Right cardiac atrium (tissue), 5 donors: ENCODE measurements at places on chromosomes 11 and 22. TPM values are rescaled to one million over a fixed set of nuclear protein-coding genes. Genes with fewer than 3 reads are reported as not detected.

The SMTNL1 gene
- not detected for total RNA-seq

The MYRF gene
- 1.5 TPM for total RNA-seq

The DGCR6 gene
- total RNA-seq: 2.8 TPM

The HIPK3 gene
- total RNA-seq: 272 TPM

GRCh38 chr22:40334060-40334459, 12.2 kb upstream of the ADSL start:
- no peak for DNase-seq

DNA sequence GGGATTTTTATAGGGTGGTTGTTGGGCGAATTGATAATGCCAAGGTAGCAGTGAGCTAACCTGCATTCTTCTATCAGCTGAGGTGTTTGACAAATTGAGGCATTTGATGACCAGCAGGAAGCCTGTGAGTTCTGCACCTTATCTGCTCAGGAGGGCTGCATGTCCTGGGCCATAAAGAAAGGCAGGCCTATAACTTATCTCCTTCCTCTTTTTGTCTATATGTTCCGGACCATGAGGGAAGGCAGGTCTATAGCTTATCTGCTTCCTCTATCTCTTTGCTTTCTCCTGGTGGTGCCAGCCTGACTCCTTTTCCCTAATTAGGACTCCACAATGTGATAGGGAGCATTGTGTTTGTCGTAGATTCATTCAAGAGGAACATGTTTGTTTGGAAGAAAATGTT, 8.6 kb upstream of the JAM3 start:
- no peak for DNase-seq

DNA sequence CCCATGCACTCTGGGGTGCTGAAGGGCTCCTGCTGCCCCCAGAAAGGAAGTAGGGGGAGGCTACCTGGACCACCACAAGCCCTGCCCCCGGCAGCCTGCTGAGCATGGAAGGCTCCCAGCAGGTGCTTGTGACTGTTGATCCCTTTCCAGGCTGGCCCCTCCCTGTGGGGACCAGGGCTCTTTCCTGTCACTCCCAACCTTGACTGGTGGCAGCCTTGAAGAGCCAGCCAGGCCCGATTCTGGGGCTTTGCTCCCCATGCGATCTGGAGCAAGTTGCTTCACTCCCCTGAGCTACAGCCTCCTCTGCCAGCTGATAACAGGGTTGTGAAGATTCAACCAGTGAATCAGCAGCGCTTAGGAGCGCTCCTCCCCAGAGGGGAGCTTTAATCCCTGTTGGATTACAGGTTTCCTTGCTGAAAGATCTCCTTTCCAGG, 4.6 kb upstream of the CST6 start:
- no peak for DNase-seq

- peak; percentile 66 for DNase-seq
Measured at GRCh38 chr11:75275581-75275980, 35.0 kb downstream of the TPBGL start.

DNA sequence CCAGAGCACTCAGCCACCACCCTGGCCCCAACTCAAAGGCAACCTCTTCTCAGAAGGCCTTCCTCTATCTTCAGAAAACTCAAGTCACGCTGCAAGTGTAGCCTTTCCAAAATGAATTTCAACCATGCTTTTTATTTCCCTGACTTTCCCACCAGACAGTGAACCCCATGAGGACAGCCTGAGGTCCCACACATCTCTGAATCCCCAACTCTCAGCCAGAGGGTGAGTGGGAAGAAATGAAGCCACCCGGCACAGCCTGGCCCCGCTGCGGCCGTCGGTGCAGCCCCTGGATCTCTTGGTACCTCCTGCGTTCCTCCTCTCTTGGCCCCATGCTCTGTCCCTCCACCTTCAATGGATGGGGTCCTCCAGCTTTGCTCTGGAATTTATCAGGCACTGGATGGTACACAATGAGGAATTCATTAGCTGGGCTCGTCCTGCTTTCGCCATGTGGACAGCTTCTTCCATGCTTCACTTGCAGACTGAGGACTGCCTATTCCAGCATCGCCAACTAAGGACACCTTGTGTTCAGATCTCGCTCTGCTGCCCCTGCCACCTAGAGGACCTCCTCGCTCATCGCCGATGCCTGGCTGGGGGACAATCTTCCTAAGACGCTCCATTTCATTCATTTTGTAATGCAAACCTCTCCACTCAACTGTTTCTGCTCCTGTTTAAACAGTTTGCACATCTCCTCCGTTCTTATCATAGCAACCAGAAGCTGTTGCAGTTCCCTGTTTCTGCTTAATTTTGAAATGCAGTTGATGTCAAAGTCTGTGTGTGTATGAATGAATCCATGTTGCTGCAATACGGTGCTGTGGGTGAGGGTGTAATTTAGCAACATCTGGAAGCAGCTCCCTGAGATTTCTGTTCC, 672.1 kb downstream of the TBC1D22A start:
- DNase-seq: no peak

GRCh38 chr22:42217752-42218280, 52.6 kb downstream of the TCF20 start:
- DNase-seq: no peak

DNA sequence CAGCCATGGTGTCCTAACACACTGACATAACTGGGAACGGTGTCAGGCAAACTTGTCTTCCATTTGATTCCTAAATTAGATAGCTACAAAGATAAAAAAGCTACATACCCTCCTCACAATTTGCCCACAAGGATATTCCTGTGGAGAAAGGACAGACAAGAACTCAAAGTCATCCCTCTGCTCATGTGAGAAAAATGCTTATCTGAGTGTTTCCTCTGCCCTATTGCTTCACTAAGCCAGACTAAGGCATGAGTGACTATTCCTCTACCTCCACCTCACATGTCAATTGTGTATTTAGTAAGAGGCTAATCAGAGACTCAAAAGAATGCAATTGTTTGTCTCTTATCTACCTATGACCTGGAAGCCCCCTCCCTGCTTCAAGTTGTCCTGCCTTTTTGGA, 247.7 kb downstream of the DDX10 start:
- no peak for DNase-seq

DNA sequence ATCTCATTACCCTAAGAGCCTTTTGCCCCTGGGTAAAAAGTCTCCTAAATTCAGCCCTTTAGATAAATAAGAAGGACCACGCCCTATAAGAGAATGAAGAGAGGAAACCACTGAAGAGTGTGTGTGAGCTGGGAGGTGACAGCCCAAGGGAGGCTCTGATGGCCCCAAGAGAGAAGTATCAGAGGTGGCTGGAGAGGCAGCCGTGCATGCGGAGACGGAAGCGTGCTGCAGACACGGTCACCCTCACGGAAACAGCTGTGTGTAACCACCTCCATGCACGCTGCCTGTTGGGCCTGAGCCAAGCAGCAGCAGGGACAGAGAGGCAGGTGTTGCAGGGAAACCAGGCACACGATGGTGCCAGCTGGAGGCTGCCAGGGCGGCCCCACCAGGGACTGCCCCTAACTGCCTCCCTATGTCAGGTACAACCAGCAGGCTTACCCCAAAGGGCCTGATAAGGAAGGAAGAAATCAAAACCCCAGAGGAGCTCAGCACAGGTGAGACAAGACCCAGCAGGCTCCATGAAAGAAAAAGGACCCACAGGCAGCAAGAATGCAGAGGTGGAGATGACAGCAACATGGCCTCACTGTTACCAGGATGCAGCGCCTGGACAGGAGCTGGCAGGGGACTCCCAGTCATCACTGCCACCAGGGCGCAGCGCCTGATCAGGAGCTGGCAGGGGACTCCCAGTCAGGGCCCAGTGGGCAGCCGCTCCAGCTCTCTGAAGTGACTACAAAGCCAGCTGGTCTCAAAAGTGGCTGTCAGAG, 7.8 kb downstream of the LARGE2 start:
- DNase-seq: peak; percentile 76

- DNase-seq: peak; percentile 93
Measured at GRCh38 chr11:119339589-119340334, 921 bp downstream of the C1QTNF5 start.

DNA sequence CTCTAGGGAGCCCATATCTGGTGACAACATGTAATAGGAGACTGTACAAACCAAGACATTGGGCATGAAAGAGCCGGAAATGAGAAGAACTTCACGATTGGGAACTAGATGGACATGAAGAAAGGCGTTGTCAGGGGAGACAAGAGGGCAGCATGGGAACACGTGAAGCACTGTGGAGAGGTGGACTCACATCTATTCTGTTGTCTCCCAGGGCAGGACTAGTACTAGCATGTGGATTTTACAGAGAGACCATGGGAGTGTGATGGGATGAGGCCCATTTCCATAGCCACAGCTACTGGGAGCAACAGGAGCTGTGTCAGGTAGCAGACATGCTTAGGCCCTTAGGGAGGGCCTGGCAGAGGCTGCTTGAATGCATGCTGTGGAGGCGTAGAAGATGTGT, 333.9 kb downstream of the OPCML start:
- no peak for DNase-seq

GRCh38 chr11:35281169-35281688, 138.1 kb downstream of the SLC1A2 start:
- peak; percentile 28 for DNase-seq

DNA sequence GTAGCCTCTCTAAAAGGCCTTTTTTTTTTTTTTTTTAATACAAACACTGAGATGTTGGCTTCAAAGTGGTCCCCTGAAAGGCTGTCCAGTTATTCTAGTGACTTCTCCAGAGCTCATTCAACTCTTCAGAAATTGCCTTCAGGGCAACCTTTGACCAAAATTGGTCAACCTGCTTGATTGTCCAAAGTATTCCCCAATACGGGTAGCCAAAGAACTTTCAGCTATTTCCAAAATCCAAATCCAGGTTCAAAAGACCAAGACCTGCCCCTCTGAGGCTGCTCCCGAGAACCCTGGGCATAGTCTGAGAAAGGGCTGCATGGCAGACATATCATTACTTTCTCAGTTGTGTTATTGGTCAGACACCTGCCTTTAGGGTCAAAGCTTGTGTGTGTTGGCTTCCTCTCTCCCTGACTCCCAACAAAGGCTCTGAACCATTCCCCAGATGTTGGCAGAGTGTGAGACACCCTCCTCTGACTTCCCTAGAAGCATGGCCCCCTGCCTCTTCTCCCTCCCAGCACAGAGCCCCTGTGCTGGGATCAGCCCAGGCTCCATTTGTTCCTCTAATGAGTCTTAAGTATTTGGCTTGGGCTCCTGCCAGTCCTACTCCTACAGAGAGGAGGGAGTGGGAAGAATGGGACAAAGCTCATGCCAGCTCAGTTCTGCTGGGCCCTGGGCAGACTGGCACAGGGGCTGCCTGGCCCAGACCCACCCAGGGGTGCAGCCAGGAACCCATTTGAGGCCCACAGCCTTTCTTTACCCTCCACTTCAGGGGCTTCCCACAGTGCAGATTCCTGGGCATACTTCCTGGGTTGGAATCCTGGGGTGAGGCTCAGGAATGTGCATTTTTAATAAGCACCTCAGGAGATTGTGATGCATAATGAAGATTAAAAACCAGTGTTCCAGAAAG, 30.3 kb downstream of the TNKS1BP1 start:
- DNase-seq: no peak

- peak; percentile 78 for DNase-seq
Measured at GRCh38 chr11:111788051-111788450, 21.9 kb upstream of the PPP2R1B start.

DNA sequence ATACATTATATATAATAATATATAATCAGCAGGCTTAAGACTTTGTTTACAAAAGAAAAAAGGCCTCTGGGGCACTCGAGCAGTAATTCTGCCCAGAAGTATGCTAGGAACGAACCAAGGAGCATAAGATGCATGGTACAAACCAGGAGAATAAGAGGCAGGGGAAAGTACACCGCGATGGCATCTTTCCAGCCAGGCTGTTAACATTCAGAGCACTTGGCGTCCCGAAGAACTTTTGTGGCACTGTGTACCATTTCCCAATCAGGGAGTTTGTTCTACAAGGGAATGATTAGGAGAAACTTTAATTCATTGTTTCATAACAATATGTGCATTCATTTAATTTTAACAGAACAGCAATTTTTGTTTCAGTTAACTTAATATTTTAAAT, 125.1 kb downstream of the WT1 start:
- no peak for DNase-seq

DNA sequence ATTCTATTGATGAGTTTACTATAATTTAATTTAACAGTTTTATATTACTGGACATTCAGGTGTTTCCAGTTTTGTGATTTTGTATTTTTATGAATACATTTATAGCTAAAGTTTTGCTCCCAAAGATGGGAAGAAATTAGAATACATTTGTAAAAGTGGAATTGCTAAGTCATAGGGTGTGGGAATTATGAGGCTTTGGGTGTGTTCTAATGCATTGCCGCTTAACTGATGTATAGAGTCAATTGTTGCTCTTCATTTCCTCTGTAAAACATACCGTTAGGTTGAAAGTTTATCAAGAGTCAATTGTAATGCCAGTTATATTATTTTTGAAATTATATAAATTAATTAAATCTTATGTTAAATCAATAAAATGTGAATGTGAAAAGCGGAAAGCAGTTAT, 16.2 kb downstream of the PAAF1 start:
- no peak for DNase-seq

- no peak for DNase-seq
Measured at GRCh38 chr11:133573081-133573480, 40.8 kb upstream of the OPCML start.

- DNase-seq: peak; percentile 61
Measured at GRCh38 chr11:120511820-120512738, 531 bp downstream of the GRIK4 start.

DNA sequence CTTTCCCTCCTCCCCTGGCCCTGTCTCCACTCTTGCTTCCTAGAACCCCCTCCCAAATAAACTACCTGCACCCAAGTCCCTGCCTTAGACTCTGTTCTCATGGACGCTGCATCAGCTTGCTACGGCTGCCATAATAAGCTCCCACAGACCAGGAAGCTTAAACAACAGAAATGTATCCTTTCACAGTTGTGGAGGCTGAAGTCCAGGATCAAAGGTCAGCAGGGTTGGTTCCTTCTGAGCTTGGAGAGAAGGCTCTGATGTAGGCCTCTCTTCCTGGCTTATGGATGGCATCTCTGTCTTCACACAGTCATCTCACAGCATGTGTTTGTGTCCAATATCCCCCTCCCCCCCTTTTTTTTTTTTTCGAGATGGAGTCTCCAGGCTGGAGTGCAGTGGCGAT, 23.4 kb downstream of the CBX7 start:
- no peak for DNase-seq

- no peak for DNase-seq
Measured at GRCh38 chr11:5252192-5252918, 2.2 kb downstream of the HBG2 start.

GRCh38 chr11:57641011-57641807, 8.5 kb downstream of the YPEL4 start:
- peak; percentile 57 for DNase-seq

DNA sequence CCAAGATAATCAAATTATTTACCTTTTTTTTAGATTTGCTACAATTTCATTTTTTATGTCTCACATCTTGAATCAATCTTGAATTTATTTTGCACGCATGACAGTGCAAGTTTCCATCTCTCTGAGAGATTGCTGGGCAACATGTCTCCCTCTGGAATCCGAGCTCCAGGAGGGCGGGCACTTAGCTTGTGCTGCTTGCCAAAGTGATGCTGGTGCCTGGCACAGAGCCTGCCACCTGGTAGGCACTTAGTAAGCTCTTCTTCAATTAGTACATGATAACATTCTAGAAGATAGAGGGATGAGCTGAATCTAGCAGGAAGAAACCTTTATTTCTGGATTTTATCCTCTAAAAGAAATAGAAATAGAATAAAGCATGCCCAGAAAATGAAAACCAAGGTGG, 27.5 kb upstream of the OR9I1 start:
- no peak for DNase-seq
